Activated CD8-positive, alpha-beta memory T cell treated with anti-CD3 and anti-CD28 coated beads for 1 hour (primary cell): ENCODE measurements at places on chromosomes 5 and 9.

GRCh38 chr5:180646289-180646962 lies 3.0 kb downstream of the FLT4 start:
- DNase-seq: no peak

- no peak for DNase-seq
Observed at GRCh38 chr9:136399176-136400037, 563 bp downstream of the SNAPC4 start.

- DNase-seq: no peak
Observed at GRCh38 chr5:8340739-8341344, 471.9 kb downstream of the MTRR start.

DNA sequence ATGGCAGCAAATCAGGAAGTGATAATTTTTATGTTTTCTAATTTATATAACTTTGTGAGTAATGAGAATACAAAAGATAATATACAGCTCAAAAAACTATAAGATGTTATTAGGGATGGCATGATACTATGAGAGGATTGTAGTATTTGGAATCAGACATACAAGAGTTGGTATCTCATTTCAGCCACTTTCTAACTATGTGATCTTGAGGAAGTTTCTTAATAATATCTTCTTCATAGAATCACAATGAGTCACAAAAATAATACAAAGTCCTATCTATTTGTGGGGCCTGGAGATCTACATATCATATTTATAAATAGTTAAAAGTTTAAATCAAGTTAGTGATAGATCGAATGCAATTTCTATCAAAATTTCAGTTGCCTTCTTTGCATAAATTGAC lies 23.7 kb upstream of the TMED7 start:
- no peak for DNase-seq

DNA sequence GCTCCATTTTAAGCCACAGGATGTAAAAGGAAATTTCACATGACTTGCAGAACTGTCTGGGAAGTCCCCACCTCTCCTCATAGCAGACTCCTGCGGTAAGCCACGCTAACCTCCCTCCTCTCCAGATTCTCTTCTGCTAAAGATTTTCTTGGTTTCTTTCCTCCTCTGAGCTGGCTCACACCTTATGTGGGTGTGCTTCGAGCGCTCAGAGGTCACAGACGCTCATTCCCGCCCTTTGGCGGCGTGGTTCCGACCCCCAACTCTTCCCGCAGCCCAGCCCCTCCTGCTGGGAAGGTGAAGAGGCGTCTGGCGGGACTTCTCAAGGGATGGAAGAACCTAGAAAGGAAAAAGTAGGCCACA lies 32.9 kb upstream of the CDK20 start:
- DNase-seq: no peak

DNA sequence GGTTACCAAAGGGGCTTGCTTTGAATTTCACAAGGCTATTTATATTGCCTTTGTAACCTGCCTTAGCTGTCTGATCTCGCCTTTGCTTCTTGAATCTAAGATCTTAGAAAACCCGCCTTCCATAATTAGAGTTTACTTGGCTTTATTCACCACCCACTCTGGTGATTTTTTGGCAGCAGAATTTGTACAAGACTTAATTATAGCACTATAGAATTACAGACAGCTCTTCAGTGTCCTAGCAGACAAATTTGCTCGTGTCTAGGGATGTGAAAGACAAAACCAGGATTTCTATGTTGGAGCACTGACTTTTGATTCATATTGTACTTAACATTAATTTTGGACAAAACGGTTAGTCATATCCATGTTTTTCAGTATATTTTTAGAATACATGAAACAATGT lies 306.6 kb downstream of the ADGRV1 start:
- no peak for DNase-seq

GRCh38 chr9:136222906-136223285 lies 18.0 kb upstream of the LHX3 start:
- no peak for DNase-seq

DNA sequence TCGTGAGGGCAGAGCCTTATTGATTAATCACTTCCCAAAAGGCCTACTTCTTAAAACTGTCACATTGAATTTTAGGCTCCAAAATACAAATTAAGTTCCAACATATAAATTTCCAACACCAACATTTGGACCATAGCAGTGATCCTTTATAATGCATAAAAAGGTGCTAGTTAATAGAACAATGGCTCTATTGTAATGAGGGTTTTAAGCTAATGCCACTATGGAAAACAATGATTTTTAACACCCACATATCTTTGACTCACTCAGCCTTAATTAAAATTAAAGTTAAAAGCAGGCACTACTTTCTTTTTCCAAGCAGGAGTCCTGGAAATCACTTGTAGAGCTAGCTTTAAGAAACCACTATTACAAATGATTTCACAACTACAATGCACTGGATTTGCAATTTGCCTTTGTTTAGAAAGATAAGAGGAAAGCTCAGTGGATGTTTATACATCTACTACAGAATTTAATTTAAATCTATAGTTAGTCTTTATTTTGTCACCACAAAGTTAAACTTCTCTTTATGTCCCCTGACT lies 41.8 kb downstream of the DPYSL3 start:
- DNase-seq: no peak

GRCh38 chr5:15837551-15838289 lies 337.7 kb downstream of the FBXL7 start:
- DNase-seq: no peak

DNA sequence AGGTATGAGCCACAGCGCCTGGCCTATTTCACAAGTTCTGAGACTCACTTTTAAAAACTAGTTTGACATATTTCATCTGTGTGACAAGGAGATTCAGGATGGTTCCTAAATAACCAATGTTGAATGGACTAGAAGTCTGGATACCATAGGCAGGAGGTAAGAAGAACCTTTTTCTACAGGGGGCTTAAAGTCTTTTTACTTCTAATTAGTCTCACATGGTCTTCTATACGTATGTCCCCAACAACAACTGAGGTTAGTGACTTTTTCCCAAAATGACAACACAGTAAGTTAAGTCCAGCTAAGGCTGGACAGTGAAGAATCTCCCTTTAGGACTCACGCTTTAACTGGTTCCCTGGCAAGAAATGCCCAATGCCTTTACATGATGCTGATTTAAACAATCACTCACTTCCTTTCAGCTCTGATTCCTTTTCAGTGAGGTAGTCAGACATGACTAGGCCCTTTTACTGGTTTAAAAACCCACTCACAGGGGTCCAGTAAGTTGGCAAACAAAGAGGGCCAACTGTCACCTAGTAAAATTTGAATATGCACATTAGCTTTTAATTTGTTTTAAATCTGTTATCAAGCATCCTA lies 12.1 kb upstream of the HAUS6 start:
- no peak for DNase-seq

DNA sequence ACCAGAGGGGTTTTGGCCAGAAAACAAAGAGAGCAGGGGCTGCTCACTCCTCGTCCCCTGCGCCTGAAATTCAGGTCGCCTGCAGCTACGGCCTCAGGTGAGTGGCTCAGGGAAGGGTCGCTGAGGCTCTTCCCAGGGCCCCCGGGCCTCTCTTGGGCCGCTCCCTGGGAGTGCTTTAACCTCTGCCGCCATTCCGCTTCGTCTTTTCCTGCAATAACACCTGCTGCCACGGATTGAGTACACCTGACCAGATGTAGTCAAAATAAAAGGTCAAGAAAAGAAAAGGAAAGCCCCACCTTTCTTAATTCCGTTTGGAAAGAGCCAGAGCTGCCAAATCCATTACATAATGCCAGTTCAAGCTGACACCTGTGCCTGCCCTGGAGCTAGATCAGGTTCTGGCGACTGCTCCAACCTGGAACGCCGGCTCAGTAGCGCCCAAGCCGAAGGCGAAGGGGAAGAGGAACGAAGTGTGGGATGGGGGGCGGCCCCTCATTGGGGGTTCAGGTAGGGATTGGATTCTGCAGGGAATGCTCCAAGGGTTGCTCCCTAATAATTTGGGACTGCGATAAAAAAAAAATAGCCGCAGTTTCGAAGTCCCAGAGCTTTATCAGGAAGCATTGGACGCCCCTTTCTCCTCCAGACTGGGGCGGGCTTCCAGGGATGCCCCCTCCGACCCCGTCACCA lies 193.9 kb downstream of the MEF2C start:
- DNase-seq: no peak

- no peak for DNase-seq
Observed at GRCh38 chr9:128621730-128622455, 34.8 kb downstream of the DYNC2I2 start.

GRCh38 chr5:36152324-36153297 lies 700 bp downstream of the SKP2 start:
- no peak for DNase-seq

DNA sequence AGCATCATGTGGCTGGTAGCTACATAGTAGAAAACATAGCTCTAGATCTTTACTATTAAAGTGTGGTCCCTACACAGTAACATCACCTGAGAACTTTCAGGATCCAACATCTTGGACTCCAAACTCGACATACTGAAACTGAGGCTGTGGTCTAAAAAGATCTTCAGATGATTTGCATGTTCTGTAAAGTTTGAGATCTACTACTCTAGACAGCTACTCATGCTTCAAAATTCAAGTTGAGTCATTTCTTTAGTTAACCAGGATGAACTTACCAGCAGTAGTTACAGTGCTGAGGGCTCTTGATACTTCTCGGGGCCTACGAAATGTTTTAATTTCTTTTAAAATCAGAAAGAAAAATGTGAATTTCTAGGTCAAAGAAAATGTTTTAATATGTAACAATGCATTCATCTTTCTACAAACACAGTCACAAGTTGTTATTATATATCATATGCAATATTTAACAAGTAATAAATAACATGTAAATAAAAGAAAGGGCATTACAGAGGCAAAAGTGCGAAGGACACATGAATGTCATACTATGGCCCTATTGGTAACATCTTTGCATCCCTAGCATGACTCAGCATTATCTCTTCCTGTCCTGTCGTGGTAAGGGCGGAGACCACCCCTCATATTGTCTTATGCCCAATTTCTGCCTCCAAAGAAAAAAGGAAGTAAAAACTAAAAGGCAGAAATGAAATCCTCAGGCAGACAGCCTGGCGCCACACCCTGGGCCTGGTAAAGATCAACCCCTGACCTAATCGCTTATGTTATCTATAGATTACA lies 563.9 kb upstream of the TLE4 start:
- no peak for DNase-seq

- no peak for DNase-seq
Observed at GRCh38 chr5:68720884-68721610, 372.8 kb upstream of the SLC30A5 start.

- no peak for DNase-seq
Observed at GRCh38 chr5:154214371-154215106, 24.0 kb downstream of the GALNT10 start.

DNA sequence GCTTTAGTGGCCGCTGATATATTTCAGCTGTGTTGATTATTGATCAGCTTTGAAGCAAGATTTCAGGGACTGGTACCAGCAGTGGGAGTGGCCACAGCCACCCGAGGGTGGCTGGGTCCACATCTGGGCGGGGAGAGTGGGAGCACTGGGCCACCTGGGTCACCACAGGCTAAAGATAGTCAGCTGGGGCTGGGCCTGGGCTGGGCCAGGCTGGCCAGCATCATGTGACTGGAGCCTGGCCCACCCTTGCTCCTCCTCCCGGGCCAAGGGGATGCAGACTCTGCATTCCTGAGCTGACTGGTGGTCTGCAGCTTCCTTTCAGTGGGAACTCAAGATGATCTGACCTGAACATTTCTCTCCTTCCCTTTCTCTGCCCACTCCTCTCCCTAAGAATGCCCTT lies 27.1 kb downstream of the LARP1 start:
- no peak for DNase-seq

GRCh38 chr9:134854541-134854981 lies 26.0 kb upstream of the FCN2 start:
- DNase-seq: no peak

DNA sequence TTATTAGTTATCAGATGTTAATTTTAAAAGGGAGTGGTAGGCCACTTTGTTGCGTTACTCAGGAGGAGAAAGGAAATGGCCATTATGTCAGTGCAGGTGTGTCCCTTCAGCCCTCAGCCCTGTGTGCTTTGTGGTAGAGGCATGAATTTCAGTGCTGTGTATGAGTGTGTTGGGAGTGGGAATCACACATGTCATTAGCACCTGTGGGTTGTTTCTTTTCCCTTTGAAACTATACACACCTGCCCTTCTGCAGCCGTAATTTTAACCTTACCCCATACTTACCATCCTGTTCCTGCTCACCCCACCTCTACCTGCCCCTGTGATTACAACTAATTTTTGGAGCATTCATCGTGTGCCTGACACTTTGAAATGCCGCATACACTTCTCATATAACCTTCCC lies 156.4 kb downstream of the ARHGAP26 start:
- DNase-seq: no peak

GRCh38 chr9:14650596-14650995 lies 42.6 kb downstream of the ZDHHC21 start:
- DNase-seq: no peak

DNA sequence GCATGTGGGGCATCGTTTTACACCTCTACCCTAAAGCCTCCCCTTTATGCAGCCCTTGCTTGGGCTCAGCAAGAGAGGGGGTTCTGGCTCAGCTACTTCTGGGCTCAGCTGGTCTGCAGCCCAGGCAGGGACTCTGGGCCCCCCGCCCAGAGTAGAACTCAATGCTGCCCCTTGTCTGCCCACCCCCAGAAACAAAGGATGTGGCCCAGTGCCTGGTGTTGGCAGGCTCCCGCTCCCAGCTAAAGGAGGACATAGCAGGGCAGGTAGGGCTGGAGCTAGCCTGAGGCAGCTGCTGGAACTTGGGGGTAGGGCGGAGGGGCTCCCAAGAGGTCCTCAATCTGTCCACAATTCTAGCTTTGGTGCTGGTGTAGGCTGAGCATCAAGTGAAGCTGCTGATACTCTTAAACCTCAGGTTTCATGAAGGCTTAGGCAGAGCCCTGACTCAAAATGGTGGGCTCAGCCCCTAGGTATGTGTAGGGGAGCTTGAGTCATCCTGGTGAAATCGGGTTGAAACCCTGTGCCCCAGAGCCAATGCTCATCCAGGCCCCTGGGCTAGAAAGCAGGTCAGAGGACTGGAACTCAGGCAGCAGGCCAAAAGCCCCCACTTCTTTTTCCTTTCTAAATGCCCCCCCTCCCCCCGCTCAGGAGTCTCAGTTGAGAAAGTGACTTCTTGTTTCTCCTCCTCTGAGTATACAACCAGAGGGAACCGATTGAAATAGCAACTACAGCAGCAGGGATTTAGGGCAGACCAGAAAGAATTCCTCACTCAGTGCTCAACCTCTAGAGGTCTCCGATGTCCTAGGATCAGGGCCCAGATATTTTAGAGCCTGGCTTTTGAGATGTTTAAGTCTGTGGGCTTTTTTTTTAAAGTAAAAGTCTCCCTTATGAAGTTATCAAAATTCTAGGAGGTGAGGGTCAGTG lies 11.4 kb downstream of the PSD2 start:
- DNase-seq: no peak
